ENCODE measurements at places on chromosomes 13 and 19.

GRCh38 chr13:108877300-108877699 is 247.9 kb downstream of the MYO16 start:
- DNase-seq: no peak

- DNase-seq: no peak
These were observed 198.1 kb downstream of the OXGR1 start for GRCh38 chr13:96796091-96796633.

DNA sequence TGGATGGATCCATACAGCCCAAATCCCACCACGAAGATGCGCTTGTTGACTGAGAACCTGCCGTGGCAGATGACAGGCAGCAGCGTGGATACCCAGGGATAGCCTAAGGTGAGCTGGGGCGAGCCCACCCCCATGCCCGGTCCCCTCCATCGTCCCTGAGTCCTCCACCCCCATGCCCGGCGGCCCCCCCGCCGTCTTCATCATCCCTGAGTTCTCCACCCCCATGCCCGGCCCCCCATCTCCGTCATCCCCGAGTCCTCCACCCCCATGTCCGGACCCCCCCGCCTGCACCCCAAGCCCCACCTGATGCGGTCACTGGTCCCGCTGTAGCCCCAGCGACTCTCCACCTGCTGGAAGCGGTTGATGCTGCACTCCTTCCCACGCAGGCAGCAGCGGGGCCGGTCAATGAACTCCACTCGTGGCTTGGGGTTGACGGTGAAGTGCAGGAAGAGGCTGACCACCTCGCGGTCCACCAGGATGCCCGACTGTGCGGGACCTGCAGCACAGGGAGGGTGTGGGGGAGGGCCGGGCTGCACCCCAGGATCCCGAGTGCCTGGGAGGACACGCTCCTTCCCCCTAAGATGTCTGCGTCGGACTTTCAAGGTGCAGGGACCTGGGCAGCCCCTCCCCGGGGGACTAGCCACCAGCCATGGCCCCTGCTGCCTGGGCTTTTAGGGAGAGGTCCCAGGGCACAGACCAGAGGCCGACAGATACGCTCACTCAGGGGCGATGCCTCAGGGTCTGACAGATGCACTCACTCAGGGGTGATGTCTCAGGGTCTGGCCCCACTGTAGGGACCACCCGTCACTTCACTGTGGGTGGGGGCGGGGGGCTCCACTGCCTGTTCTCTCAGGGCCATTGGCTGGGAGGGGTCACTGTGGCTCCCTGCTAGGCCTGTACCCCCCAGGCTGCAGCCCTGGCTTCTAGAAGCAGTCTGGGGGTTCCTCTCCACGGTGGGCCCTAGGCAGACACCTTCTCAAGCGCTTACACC is 28.0 kb downstream of the BTBD2 start:
- DNase-seq: no peak

DNA sequence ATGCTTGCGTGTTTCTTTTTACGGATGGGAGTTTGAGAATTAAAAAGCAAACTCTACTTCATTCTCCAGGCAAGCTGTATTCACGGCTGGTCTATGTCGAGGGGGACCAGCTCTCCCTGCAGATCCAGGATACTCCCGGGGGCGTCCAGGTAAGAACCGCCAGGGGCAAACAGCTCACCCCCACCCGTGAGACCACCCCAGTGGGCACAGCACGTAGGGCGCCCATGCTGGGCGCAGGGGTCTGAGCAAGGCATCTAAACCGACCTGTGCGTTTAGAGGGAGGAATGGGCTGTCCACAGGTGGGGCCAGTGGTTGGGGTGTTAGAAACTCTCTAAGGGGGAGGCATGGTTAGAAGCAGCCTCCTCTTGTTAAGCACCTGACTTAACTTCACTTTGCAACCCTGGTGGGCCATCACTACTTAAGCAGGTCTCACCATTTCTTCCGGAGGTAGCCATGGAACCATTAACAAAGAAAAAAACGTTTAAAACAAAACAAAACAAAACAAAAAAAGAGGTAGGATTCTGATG is 1.0 kb downstream of the RASL11A start:
- DNase-seq: no peak

- DNase-seq: no peak
These were observed 23.1 kb downstream of the MYH14 start for GRCh38 chr19:50226536-50226935.

- no peak for DNase-seq
These were observed 402.9 kb downstream of the HS6ST3 start for GRCh38 chr13:96492766-96493165.

GRCh38 chr19:15869873-15870272 is 28.0 kb downstream of the CYP4F2 start:
- DNase-seq: no peak

- DNase-seq: no peak
These were observed 56.6 kb downstream of the FREM2 start for GRCh38 chr13:38743466-38743865.

GRCh38 chr19:49513746-49514118 is 1.3 kb downstream of the FCGRT start:
- no peak for DNase-seq

DNA sequence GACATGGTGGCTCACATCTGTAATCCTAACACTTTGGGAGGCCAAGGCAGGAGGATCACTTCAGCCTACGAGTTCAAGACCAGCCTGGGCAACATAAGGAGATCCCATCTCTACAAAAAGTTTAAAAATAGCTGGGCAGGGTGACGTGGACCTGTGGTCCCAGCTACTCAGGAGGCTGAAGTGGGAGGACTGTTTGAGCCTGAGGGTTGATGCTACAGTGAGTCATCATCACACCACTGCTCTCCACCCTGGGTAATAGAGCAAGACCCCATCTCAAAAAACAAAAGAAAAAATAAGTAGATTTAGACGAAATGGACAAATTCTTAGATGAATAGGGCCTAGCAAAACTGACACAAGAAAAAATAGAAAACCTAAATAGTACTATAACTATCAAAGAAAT is 10.4 kb upstream of the GNG8 start:
- DNase-seq: no peak

GRCh38 chr19:16596399-16596798 is 24.2 kb upstream of the SLC35E1 start:
- DNase-seq: no peak

DNA sequence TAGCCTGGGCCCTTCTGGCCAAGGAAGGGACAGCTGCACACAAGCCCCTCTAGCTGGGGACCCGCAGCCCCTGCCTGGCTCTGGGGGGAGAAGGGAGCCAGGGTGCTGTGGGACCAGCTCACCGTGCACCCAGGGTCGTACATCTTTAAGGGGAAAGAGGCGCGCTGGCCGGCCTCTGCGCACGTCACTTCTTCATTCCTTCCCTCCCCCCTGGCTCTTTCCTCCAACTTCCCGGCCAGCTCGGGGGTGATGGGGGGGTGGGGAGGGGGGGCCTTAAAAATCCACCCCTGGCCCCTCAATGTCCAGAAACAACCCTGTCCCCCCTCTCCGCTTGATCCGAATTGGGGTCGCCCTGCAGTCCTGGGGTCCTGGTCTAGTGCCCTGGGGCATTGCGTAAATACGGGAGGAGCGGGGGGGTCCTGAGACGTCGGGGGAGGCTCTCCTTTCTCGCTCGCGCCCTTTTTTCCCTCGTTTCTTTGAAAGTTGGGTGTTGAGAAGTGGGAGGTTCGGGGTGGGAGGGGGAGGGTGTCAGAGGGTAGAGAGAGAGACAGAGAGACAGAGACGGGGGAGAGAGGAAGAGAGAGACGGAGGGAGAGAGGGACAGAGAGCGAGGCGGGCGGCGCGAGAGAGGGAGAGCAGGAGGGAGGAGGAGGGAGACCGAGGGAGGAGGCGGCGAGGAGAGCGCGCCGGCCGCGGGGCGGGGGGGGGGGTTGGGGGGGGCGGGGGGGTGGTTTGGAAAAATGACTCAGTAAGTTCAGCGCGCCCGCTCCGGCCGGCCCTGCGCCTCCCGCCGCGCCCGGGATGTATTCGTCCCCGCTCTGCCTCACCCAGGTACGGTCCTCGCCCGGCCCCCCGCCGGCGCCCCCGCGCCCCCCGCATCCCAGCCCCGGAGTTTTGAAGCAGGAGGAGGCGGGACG is at the start of gene NFIC:
Gene NFIC (plus strand): TSS at position 748 of the 917 bp plus-strand sequence. CDS start 54 bp downstream, at position 802.
- DNase-seq: no peak

- DNase-seq: no peak
These were observed 3.4 kb downstream of the TCF3 start for GRCh38 chr19:1648920-1649541.

GRCh38 chr19:47391510-47392223 is 27.7 kb downstream of the MEIS3 start:
- DNase-seq: no peak

DNA sequence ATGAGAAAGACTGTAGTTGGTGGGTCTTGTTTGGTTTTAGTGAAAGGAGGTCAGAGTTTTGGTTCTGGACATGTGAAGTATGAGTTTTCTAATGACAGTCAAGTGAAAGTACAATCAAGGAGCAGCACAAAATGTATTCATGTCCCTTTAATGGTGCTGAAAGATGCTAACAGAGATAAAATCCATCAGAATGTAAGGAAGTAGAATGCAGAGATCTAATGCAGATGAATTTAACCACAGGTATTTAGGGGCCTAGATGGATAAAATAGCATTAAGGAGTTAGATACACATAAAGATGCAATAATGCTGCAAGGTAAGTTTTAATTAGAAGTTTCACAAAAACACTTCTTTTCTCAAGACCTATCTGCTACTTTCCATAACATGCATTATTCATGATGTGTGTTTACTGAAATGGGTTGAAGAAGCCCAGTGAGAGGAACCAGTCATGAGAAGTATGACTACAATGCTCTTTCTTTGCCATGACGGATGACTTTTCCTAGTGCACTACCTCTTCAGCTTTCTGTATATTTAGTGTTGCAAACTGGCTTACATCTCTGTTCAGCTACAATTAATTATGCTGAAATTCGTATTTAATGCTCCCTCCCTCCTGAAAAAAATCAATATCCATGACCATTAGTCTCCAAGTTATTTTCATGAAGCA is 222.9 kb upstream of the HTR2A start:
- DNase-seq: no peak

GRCh38 chr13:102903659-102904407 is 58.0 kb downstream of the ERCC5 start:
- no peak for DNase-seq

DNA sequence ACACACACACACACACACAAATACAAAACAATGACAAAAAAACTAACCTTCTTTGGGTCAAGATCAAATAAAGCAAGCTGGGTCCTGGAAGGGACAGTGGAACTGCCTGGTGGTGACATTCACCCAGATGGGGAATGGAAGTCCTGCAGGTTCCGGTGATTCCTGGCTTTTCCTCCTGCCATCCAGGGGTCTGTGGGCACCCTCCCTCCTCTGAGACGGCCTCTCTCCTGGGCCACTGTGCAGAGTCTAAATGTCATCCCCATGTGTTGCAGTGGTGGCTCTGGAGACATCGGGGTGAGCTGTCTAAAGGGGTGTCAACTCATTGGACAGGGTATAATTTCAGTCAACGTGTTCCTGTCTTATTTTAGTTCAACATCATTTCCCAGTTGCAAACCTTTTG is 248.2 kb downstream of the ZNF536 start:
- DNase-seq: no peak

GRCh38 chr19:45629704-45630103 is 9.5 kb downstream of the EML2 start:
- DNase-seq: no peak

- no peak for DNase-seq
These were observed 47.2 kb downstream of the COMP start for GRCh38 chr19:18743784-18744418.

DNA sequence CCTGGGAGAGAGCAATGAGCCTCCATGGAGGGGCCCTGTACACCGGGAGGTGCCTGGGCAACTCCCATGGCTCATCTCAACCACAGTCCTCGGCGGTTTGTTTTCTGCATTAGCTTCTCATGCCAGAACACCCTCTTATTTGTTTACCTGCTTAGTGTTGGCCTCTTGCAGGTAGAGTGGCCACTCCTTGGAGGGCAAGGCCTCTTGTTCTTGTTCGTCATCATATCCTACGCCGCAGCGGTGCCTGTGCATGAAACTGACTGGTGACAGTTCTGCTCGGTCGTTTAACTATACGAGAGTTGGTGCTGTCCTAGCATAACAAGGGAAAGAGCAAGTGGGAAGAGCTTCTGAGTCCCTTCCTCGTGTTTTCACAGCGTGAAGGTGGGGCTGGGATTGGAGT is 40.5 kb upstream of the RNF113B start:
- no peak for DNase-seq

DNA sequence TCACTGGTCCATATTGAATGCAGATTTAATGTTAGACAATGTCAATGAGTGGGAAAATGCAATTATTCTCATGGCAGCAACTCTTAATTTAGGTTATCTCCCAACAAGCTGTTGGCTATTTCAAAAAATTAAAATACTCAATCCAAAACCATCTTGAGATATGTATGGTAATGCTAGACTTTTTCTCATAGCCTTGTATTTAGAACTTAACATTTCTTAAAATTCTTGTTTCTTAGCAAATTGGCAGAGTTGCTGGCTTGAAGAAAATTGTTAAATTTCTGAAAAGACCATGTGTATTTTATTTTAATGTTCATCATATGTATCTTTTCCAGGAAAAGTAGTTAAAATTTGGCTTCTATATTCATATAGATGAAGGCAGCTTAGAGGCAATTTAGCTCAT is 1355.1 kb downstream of the PCDH9 start:
- DNase-seq: no peak

GRCh38 chr13:43085545-43085944 is 62.2 kb downstream of the DNAJC15 start:
- DNase-seq: peak; percentile 50
